C1 segment of cervical spinal cord (tissue), 14 donors: ENCODE measurements at places on chromosomes 6 and 20.

- DNase-seq, result no peak
These were observed 299.1 kb downstream of the EPHA7 start for GRCh38 chr6:93120154-93120742.

DNA sequence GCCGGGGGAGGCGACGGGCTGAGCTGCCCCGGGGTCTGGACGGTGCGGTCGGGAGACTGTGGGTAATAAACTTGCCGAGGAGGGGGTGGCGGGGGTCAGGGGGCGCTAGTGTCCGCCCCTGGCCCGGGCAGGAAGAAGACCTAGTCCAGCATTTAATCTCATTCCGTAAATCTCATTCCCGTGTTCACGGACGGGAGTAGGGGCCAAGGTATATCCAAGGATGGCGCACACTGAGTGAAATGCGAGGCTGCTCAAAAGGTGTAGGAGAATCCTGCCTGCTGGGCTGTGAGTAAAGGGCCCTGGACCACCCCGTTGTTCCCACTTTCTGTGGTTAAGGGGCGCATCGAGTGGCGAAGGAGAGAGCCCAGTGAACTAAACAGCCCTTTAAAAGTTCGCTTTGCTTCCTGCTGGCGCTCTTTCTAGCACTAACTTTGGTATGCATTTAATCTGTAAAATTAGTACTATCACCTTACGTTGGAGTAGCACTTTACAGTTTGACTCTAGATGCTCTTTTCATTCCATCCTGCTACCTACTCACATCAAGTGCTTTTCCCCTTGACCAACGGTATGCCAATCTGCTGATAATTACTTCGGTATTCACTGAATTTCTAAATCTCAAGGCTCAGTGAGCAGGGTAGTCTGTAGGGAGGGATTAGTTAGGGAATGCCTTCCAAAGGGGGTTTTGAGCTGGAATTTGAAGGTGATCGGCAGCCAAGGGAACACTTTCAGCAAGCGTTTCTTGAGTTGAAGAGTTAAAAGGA lies 730 bp downstream of the PARD6B start:
- DNase-seq, result no peak

DNA sequence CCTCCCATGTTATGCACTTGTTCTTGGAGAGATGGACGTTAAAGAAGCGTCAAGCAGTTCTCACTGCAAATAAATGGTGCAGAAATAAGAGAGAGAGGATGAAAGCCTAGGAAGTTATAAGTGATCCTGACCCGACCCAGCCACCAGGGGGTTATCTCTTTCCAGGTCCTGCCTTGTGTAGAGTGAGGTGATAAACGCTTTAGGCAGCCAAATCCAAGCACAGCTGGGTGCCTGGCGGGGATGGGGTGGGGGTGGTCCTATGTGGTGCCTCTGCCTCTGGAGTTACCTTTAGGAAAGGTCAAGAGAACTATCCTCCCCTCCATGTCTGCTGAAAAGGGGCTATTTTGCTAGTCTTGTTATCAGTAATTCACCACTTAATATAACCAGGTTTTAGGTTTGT lies 9.2 kb upstream of the TFAP2A start:
- DNase-seq, result no peak

DNA sequence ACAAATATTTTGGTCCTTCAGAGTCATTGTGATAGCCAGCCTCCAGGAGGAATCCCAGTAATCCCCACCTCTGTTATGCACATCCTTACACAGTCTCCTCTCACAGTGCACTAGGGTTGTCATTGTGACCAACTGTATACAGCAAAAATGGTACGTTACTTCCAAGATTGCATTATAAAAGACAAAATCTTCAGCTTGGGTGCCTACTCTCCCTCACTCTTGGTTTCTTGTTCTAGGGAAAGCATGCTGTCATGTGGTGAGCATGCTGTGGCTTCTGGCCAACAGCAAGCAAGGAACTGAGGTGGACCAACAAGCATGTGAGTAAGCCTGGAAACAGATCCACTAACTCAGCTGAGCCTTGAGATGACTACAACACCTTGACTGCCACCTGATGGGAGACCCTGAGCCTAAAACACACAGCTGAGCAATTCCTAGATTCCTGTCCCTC lies 130.1 kb upstream of the DST start:
- no peak for DNase-seq
